WTC11 (cell line): ENCODE measurements at places on chromosomes 13 and 19. TPM values are rescaled to one million over a fixed set of nuclear protein-coding genes. Genes with fewer than 3 reads are reported as not detected.

CCL25 gene
- total RNA-seq, result 0.53 TPM in 1 of 3 replicates, not detected in the others

OR7A5 gene
- not detected in 3 replicates for total RNA-seq

SPC24 gene
- total RNA-seq, result 52.0 to 62.2 TPM (median 58.3 TPM) in 3 replicates

MYBPC2 gene
- 2.6 to 5.4 TPM (median 5.0 TPM) in 3 replicates for total RNA-seq

KIR2DL3 gene
- not detected in 3 replicates for total RNA-seq

ZNF546 gene
- total RNA-seq, result 1.1 to 2.1 TPM (median 1.1 TPM) in 3 replicates

DNA sequence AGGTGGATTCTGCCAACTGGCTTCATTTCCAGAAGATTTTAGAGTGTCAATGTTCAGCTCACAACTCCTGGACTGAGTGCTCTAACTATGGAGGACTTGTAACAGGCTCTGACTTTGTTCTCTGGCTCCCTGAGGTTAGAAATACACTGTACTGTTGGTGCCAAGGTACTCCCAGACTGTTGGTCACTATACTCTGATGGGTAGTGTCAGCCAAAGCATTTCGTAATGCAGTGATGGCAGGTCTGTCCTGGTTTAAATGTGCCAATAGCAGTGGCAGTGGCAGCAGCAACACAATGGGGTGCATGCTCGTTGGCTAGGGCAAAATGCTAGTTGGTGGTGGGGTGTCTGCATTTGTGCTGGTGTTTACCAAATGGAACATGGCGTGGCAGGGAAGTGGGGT is 472.2 kb downstream of the TDRD3 start:
- DNase-seq, result no peak

GRCh38 chr19:45159971-45160324 is 834 bp downstream of the NKPD1 start:
- no peak for DNase-seq

DNA sequence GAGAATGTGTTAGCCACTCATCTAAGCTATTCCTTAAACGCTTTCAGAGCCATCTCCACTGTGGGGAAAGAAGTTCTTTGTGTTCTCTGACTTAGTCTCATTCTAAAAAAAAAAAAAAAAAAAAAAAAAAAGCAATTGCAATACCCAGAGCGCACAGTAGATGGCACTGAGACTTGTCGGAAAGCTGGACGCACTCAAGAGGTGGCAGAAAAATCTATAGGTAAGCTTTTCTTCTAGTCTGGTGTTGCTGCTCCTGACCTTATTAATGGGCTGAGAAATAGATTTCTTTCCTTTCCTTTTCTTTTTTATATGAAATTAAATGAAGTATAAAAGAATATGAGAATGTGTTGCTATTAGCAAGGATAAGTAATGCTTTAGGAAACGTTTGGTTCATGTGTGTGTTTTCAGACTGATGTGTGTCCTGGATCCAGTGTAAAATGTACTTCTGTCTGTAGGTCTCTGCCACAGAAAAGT is 4.7 kb upstream of the GJB2 start:
- DNase-seq, result no peak

- no peak for DNase-seq
Observed at GRCh38 chr19:56866538-56866937, 26.0 kb upstream of the PEG3 start.

DNA sequence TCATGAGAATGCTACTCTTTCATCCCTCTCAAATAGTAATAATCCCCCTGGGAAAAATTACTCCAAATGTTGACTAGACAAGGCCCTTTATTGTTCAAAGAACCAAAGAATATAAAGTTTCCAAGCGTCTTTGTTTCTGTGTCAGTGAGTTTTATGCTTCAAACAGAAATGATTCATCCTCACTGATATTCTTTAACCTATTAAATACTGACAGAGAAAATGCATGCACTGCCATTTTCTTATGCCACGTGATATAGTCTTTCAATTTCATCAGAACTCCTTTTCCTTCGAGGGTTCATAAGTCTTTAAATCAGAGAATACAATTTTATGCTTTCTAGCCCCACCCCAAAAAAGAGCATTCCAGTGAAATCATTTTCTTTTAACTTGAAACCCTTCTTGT is 211.6 kb downstream of the SHISA2 start:
- no peak for DNase-seq

DNA sequence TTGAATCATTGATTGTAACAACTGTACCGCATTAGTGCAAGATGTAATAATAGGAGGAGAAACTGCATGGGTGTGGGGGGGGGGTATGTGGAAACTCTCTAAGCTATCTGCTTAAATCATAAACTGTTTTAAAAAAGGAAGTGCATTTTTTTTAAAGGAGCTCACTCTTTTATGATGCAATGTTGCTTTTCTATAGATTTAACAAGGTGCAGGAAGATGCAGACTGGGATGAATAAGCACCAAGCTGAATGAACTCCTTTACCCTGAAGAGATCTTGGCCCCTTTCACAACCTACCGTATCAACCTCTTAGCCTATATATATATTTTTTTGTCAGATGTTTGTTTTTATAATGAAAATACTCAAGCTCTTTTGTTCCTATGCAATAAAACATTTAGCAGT is 95.9 kb downstream of the AKAP11 start:
- DNase-seq, result no peak

DNA sequence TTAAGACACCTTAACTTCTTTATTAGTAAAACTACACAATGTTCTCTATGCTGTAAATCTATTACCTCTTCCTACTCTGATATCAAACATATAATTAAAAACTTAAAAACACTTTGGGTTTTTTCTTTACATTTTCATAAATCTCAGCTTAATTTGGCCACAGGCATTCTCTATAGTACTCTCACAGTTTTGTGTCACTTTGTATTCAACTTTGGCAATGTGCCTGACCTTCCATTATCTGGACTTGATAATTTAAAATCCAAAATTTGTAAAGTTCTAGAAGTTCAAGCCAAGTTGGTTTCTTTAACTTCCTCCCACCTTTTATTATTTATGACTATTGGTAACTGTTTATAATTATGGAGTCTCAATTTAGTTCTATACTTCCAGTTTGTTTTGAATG is 46.4 kb downstream of the VWA8 start:
- DNase-seq, result no peak

- no peak for DNase-seq
Observed at GRCh38 chr13:112877066-112877465, 91.9 kb upstream of the MCF2L start.

GRCh38 chr19:32688311-32688710 is 3.3 kb upstream of the NUDT19 start:
- DNase-seq, result no peak

DNA sequence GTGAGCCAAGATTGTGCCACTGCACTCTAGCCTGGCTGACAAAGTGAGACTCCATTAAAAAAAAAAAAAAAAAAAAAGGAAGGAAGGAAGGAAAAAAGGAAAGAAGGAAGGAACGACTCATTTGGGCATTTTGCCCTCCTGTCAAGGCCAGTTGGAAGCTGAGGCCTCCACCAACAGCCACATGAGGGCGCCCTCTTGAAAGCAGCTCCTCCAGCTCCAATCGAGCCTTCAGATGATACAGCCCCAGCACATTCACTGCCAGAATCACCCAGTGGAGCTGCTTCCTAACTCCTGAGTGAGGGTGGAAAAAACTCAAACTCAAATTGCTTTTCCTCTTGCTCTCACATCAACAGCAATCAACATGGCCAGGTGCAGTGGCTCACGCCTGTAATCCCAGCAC is 40.9 kb downstream of the GNG7 start:
- peak; percentile 46 for DNase-seq

GRCh38 chr19:30309905-30310601 is 62.1 kb upstream of the ZNF536 start:
- DNase-seq, result no peak

DNA sequence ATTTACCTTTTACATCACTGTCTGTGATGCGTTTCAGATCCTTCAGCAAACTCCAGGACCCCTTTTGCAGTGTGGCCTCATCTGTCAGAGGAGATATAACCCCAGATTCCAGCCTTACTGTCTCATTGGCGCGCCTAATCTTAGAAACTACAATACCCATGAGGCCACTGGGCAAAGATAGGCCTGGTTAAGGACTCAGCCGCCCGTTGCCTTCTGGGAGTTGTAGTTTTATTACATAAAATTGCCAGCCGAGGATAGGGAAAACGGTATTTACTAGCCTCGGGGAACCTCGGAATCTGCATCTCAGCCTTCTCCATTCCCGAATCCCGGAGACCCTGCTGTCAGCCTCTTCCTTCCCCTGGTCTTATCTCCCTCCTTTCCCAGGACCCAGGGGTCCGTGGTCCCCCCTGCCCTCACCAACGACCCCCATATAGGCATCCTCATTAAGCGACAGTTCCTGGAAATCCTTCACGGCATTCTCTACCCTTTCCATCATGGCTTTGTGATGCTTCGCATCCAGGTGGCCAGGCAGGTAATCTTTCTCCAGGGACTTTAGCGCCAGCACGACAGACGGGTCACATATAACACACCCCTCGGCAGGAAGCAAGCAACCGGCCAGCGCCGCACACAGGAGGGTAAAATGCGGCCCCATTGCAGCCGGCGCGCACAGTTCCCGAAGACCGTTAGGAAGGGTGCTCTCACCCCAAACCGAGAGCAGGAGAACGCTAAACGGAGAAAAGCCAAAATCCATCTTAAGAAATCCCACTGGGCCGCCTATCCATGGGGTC is 1.3 kb downstream of the IZUMO1 start:
- DNase-seq, result peak; percentile 70

- DNase-seq, result no peak
Observed at GRCh38 chr19:32895384-32895783, 25.8 kb upstream of the SLC7A9 start.
